ENCODE measurements at places on chromosomes 16 and 17.

DNA sequence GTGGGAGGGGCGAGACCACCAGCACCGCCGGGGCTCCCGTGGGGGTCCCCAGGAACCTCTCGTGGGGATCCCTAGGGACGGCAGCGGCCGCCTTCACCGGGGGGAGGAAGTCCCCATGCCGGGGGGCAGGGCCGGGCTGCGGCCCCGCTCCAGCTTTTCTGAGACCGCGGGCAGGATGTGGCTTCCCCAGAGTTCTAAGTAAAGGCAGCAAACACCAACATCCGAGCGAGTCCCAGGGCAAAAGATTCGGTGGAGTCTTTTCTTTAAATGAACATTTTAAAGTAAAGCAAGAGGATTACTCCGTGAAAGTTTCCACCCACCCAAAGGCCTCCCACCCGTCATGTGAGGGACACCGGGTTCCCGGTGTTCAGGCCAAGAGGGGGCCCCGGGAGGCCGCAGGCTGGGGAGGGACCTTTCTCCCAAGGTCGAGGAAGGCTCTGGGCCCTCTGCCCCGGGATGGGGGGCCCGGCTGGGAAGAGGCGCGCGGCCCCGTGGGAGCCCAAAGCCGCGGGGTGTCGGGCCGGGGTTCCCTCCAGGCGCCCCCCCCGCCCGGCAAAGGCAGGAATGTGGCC is 137.2 kb upstream of the RPH3AL start:
- DNase-seq, result no peak

DNA sequence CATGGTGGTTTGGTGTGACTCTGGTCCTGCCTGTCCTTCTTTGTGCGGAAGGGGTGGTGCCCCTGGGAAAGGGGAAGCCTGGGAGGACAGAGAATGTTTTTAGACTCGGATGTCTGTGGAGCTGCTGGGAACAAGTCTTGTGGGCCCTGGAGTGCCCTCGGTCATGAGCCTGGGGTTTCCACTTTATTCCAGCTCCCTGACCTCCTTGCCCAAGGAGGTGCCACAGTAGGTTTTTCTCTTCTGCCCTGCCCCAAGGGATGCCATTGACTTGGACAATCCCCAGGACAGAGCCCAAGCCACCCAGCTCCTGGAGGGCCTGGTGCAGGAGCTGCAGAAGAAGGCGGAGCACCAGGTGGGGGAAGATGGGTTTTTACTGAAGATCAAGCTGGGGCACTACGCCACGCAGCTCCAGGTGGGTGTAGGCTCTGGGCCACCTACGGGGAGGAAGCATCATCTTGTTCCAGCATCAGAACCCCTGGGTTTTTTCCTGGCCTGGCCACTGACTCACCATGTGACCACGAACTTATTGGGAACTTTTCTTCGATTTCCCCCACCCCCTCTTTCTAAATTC is 1.4 kb downstream of the STAT5A start:
- no peak for DNase-seq

DNA sequence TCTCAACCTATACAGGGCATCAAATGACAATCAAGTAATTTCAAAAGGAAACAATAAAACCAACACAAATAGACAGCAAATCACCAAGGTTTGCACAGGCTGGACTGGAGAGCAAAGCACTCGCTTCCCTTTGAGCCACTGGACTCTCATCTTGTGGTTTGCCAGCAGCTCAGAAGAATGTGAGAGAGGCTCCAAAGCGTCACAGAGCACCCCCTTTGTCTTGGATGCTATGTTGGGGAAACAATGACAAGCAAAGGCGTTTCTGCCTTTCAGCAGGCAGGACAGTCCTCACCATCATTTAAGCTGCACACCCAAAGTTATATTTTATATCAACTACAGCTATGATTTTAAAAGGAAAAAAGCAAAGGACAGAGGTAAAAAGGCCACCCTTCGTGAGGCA is 13.2 kb downstream of the SLC6A4 start:
- DNase-seq, result no peak

DNA sequence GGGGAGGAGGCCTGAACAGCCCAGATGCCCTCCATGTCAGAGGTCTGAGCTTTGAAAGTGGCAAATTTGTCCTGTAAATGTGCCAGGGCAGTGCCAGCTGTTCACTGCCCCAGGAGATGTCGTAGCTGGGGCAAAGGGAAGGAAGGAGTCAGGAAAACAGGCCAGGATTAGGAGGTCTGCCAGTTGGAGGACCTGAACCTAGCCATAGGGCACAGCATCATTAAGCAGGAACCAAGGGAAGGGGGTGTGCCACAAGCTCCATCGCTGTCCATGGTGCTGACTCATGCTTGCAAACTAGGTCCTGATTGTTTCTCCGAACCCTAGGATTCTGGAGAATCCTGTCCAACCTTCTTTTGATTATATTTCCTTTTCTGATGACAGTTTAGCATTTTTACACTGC is 124.2 kb downstream of the TMEM132E start:
- DNase-seq, result peak; percentile 65

DNA sequence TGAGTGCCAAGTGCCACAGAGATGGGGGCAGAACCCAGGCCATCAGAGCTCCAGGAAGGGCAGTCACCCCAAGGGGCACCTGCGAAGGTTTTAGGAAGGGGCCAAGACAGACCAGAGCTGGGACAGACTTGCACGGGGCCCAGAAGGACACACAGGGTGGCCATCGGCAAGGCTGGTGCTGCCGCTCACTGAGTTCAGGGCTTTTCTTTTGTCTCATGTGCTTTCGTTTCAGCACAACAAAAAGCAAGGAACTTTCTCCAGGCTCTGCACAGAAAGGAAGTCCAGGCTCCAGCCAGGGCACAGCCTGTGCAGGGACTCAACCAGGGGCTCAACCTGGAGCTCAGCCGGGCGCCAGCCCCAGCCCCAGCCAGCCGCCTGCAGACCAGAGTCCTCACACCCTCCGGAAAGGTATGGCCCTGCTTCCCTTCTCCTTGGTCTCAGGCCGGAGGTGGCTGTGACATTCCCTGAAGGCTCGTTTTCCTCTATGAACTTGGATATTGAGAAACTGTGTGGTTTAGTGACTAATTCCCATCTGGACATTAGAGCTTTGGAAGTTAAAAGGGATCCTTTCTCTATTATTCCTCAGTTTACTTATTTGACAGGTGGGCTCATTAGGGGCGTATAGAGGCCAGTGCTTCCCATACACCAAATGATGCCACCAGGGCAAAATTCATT is 37.9 kb downstream of the ELAC2 start:
- no peak for DNase-seq

DNA sequence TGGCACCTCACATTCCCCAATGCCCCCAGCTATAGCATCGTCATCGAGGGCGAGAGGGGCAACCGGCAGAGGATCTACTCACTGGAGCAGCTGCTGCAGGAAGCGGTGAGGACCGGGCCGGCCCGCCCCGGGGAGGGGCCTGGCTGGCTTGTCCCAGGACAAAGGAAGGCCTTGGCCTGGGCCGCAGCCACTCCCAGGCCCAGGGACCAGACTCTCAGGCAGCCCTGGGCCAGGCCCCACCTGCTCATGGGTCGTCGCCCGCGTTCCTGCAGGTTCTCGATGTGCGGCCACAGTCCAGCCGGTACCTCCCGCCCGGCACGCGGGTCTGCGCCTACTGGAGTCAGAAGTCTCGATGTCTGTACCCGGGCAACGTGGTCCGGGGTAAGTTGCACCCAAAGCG is 53.4 kb downstream of the ACTG1 start:
- DNase-seq, result no peak
